ENCODE measurements at places on chromosomes 5 and 9. TPM values are rescaled to one million over a fixed set of nuclear protein-coding genes. Genes with fewer than 3 reads are reported as not detected.

- DNase-seq: no peak
- no peak overlapping the region for H3K27ac ChIP-seq
- H3K27me3 ChIP-seq: peaks cover 49% of the 10 kb centered on the region
- no peaks in the 10 kb centered on the region for H3K4me1 ChIP-seq
Observed at GRCh38 chr5:1667648-1668140, 131.9 kb downstream of the MRPL36 start.

GRCh38 chr9:131671133-131671520 lies 68.7 kb downstream of the RAPGEF1 start:
- no peak overlapping the region for H3K4me3 ChIP-seq
- peaks cover 5% of the 10 kb centered on the region for H3K36me3 ChIP-seq
- H3K4me1 ChIP-seq: peaks cover 26% of the 10 kb centered on the region
- no peaks in the 10 kb centered on the region for H3K27me3 ChIP-seq
- H3K27ac ChIP-seq: peak overlapping the region; percentile 85

- peaks cover 17% of the 10 kb centered on the region for H3K36me3 ChIP-seq
- peaks cover 11% of the 10 kb centered on the region for H3K4me1 ChIP-seq
- peak; percentile 17 for DNase-seq
Observed at GRCh38 chr5:131633830-131634229, 1.2 kb downstream of the RAPGEF6 start.

DNA sequence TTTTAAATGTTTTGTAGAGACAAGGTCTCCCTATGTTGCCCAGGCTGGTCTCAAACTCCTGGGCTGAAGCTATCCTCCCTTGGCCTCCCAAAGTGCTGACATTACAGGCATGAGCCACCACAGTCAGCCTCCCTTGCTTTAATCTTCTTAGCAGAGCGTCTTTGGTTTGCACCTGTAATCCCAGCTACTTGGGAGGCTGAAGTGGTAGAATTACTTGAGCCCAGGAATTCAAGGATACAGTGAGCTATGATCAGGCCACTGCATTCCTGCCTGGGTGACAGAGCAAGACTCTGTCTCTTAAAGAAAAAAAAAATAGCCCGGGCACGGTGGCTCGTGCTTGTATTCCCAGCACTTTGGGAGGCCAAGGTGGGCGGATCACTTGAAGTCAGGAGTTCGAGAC lies 27.8 kb downstream of the UBE2D2 start:
- no peak for DNase-seq
- peaks cover 64% of the 10 kb centered on the region for H3K36me3 ChIP-seq
- H3K4me3 ChIP-seq: no peak overlapping the region
- no peak overlapping the region for H3K27ac ChIP-seq
- no peaks in the 10 kb centered on the region for H3K27me3 ChIP-seq

GRCh38 chr5:14571901-14572300 lies 9.7 kb upstream of the OTULINL start:
- H3K27ac ChIP-seq: no peak overlapping the region
- no peaks in the 10 kb centered on the region for H3K27me3 ChIP-seq
- H3K36me3 ChIP-seq: no peaks in the 10 kb centered on the region
- peaks cover 9% of the 10 kb centered on the region for H3K4me1 ChIP-seq
- H3K4me3 ChIP-seq: no peak overlapping the region
- no peak for DNase-seq

DNA sequence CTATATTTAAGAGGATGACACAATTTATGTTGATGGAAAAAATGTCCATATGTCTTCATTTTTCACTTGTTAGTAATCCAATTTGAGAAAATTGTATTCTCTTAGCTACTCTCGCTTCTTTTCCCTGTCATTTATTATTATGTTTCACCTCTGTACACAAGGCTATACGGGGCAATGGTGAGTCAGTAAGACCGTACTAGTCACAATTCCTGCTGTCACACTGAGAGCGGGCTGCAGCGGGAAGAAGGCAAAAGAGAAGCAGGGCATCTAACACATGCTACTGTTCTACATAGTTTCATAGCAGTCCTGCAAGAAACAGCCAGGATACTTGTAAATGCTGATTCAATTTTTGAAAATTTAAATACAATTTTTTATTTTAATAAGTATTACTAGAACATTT lies 23.3 kb upstream of the PRDM9 start:
- H3K4me1 ChIP-seq: peaks cover 9% of the 10 kb centered on the region
- DNase-seq: no peak
- H3K27me3 ChIP-seq: no peaks in the 10 kb centered on the region
- no peak overlapping the region for H3K4me3 ChIP-seq

- no peaks in the 10 kb centered on the region for H3K27me3 ChIP-seq
- H3K4me3 ChIP-seq: no peak overlapping the region
- H3K27ac ChIP-seq: no peak overlapping the region
- H3K4me1 ChIP-seq: no peaks in the 10 kb centered on the region
- H3K36me3 ChIP-seq: no peaks in the 10 kb centered on the region
Observed at GRCh38 chr5:68395302-68395701, 179.7 kb downstream of the PIK3R1 start.

DNA sequence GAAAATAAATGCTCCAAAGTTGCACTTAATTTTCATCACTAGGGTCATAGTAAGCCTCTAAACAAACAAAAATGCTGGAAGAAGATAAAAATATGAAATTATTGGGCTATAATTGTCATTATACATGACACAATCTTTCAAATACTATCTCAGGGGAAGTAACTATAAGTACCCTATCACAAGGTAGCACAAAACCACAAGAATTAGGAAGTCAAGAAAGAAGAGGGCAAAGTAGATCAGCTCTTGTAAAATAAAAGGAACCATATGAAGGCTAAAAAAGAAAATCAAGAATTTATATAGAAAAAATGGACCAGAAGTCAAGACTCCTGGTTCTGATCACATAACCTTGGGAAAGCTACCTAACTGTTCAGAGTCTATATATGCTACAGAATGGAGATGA lies 48.1 kb downstream of the DIAPH1 start:
- H3K4me3 ChIP-seq: no peak overlapping the region
- no peak for DNase-seq
- peaks cover 77% of the 10 kb centered on the region for H3K36me3 ChIP-seq
- no peaks in the 10 kb centered on the region for H3K27me3 ChIP-seq
- H3K4me1 ChIP-seq: peaks cover 6% of the 10 kb centered on the region
- no peak overlapping the region for H3K27ac ChIP-seq

- no peak for DNase-seq
- H3K4me1 ChIP-seq: no peaks in the 10 kb centered on the region
- no peaks in the 10 kb centered on the region for H3K36me3 ChIP-seq
Observed at GRCh38 chr5:35443803-35444595, 173.7 kb upstream of the SPEF2 start.

DNA sequence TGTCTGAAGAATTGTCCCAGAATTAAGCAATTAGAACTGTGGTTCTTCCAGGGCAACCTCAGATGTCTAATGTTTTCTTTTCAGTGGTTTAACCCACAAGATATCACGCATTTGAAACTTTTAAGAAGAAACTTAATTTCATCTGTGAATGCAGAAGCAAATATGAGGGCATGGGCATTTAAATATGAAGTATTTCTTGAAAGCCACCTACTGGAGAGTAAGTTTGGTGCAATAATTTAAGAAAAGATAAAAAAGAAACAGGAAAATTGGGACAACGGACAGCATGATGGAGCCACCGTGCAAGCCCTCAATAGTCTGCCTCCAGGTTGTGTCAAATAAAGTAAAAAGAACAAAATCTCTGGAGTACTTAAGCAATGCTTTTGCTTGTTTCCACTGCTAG lies 1.2 kb upstream of the CAPSL start:
- H3K4me1 ChIP-seq: no peaks in the 10 kb centered on the region
- no peak overlapping the region for H3K4me3 ChIP-seq
- H3K36me3 ChIP-seq: no peaks in the 10 kb centered on the region
- no peak overlapping the region for H3K27ac ChIP-seq
- H3K27me3 ChIP-seq: peaks cover 44% of the 10 kb centered on the region

GRCh38 chr9:127223266-127223665 lies 41.3 kb upstream of the GARNL3 start:
- no peak for DNase-seq
- no peak overlapping the region for H3K27ac ChIP-seq
- H3K27me3 ChIP-seq: peaks cover 29% of the 10 kb centered on the region

DNA sequence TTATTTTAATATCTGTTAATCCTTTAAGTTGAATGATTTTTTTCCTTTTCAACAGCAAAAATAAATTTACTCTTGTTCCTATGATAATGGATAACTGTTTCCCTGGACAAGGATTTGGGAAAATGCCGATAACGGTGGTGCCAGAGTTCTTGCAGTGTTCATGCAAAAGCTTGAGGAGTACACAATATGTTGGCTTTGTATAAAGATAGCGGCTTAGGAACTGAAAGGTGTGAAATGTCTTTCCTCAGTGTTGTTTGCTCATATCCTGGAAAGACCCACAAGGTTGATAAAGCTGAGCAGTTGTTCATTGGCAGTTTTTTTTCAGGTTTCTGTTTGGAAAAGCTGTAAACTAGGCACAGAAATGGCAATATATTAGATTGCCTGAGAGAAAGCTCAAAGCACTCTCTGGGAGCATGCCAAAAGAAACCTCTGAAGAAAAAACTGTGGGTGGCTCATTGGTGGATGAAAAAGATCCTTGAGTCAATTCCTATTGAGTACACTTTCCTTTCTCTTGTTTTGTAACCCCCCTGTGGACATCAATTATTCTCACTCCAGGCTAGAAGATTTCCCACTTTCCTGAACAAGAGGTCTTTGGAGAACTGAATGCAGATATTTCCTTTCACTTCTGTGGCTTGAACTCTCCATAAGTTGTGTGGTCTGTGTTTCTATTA lies 117.2 kb upstream of the RGMB start:
- H3K4me3 ChIP-seq: no peak overlapping the region
- DNase-seq: no peak
- H3K27me3 ChIP-seq: no peaks in the 10 kb centered on the region
- H3K27ac ChIP-seq: no peak overlapping the region

DNA sequence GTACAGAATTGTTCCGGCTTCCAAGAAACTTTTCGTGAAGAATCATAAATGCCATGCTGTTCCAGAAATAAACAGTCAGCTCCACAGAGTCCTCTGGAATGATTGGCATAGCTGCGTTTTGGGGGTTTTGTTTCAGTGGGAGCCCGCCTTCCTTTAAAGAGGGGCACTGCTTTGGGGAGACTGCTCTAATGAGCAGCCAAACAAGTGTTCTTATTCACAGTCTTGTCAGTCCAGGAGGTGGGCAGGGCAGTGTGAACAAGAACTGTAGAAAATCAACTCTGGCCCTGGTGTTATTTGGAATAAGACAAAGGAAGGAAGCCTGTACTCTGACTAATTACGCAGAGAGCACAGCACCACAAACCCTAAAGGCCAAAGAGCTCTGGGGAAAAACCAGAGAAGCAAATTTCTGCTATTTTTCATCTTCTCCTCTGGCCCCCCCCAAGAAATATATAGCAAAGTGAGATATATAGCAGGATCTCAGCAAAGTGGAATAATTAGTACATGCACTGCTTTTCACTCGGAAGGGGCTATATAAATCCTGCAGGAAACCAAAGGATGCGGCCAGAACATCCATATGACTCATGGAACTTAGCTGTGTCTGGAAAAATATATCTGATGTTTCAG lies 92.9 kb downstream of the GLDC start:
- no peak for DNase-seq
- H3K27me3 ChIP-seq: no peaks in the 10 kb centered on the region
- no peak overlapping the region for H3K27ac ChIP-seq
- peaks cover 19% of the 10 kb centered on the region for H3K4me1 ChIP-seq
- H3K36me3 ChIP-seq: peaks cover 9% of the 10 kb centered on the region
- no peak overlapping the region for H3K4me3 ChIP-seq

ANKRD20A1 gene
- 0.10 TPM for total RNA-seq

SLC45A2 gene
- not detected for total RNA-seq

PGM5 gene
- not detected for total RNA-seq
